ENCODE measurements at places on chromosomes 11 and 22.

GRCh38 chr22:38325587-38325986 is 8.4 kb upstream of the CSNK1E start:
- DNase-seq, result no peak

DNA sequence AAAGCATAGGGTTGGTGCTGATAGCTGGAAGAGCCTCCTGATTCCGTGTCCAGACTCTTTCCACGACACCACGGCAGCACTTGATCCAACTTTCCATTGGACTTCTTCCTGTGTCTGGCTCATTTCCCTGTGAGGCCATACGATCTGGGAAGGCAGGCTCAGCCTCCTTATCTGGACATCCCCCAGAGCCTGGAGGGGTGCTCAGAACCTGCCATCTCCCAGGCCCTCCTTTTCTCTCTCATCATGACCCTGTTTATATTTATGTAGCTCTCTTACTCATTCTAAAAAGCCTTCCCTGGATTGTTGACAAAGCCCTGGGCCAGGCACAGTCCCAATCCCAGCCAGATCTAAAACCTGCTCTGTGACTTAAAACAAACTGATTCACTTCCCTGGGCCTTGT is 7.8 kb upstream of the BCL9L start:
- no peak for DNase-seq

GRCh38 chr11:35145271-35145670 is 6.3 kb downstream of the CD44 start:
- no peak for DNase-seq

- DNase-seq, result no peak
Observed at GRCh38 chr22:48224332-48224731, 1461.9 kb downstream of the TBC1D22A start.

GRCh38 chr22:26226538-26227297 is 57.5 kb downstream of the SEZ6L start:
- no peak for DNase-seq

DNA sequence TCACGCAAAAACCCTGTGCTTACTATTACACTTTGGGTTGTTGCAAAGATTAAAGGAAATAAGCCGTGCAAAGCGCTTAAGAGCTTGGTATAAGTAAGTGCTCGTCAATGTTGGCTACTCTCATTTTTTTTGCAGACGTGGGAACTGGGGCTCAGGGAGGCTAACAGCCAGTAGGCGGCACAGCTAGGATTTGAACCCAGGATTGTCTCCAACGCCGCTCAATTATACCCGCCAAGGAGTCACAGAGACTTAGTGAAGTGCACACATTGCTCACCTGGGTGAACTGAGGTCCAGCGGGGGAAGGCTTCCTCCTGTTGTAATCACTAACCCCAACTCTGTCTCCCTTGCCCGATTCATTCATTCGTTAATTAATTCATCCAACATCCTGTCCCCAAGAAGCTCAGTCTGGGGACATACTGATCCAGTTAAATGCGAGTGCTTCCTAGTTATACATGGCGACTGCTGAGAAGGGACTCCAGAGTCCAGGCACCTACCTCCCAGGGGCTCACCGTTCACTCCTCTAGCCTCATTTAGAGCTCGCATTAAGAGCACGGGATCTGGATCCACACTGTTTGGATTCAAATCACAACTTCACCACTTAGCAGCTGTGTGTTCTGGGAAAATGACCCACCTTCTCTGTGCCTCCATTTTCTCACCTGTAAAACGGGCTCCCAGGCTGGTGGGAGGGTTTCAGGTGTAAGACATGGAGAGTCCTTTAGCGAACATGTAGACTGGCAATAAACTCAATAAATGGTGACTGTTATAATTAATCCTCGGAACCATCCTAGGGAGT is 838 bp upstream of the MTFP1 start:
- DNase-seq, result no peak

- DNase-seq, result no peak
Observed at GRCh38 chr11:41099654-41100053, 359.8 kb downstream of the LRRC4C start.

GRCh38 chr11:117197516-117198456 is 1.4 kb upstream of the TAGLN start:
- no peak for DNase-seq

DNA sequence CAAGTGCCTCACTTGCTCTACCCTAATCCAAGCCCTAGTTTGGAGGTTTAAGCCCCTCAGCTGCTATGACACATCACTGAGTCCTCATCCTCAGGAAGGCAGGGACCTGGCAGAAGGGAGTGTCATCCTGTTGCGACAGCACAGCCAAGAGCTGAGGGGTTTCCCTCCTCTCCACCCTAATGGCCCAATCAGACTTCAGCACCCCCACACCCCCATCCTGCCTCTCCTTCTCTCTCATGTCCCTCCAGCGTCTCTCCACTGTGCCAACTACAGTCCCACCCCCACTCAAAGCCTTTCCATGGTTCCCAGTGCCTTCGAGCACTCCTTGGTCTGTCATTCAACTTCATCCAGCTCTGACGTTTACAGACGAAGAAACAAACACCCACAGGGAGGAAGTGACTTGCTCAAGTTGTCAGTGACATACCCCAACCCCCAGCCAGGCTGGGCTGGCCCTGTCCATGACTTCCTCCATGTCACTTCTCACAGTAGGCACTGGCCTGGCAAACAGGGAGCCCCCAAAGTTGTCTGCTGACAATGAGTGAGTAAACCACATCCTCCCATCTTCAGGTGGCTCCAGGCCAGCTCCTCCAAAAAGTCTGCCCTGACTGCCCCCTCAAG is 15.6 kb downstream of the ARAP1 start:
- peak; percentile 91 for DNase-seq

DNA sequence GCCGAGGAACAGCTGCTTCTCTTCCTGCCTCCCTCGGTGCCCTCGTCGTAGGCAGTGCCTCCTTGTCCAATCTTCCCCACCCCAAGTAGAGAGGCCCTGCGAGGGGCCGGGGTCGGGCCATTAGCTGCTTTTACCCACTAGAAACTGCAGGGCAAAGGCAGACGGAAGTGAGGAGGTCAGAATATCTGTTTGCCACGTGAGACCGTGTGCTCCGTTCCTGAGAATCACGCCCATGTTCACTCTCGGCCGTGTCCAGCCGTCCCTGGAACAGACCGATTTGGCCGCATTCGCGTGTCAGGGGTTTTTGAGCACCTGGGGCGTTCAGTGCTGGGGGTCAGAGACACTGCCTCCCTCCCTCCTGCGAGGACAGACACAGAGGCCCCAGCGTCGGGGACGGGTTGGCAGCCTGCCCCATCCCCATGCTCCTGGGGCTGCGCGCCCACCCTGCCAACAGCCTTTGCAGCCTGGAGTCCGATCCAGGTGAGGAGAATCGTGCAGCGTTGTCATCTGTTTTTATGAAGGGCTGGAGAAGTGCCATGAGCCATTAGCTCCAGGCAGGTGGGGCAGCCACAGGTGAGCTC is 982.2 kb downstream of the BRD1 start:
- no peak for DNase-seq

GRCh38 chr22:50444663-50445062 is 30.2 kb downstream of the SBF1 start:
- no peak for DNase-seq

DNA sequence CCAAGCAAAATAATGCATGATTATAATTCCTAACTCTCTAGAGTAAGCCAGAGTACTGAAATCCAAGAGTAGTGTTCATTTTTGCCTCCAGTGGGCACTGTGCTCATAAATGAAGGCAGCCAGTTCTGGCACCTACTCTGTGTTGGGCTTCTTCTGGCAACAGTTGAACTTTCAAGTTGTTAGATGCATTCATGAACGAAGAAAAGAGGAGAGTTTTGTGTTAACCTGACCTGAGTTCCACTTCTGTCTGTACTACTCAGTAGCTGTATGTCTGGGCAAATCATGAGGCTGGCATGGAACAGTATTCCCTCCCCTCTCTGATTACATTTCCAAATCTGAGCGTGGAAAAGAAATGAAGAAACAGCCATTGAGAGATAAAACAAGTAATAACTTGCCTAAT is 20.3 kb upstream of the TENM4 start:
- DNase-seq, result no peak

DNA sequence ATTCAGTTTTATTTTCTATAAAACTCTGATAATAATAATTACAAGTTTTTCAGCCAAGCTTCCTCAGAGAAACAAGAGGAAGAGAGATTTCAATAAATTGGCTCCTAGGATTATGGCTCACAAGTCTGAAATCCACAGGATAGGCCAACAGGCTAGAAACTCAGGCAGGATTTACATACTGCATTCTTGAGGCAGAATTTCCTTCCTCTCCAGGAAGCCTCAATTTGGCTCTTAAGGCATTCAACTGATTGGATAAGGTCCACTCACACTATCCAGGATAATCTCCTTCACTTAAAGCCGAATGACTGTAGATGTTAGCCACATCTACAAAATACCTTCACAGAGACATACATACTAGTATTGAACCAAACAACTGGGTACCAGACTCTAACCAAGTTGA is 120.3 kb upstream of the FAT3 start:
- DNase-seq, result no peak

GRCh38 chr11:71496421-71496820 is 30.6 kb upstream of the KRTAP5-7 start:
- DNase-seq, result no peak

DNA sequence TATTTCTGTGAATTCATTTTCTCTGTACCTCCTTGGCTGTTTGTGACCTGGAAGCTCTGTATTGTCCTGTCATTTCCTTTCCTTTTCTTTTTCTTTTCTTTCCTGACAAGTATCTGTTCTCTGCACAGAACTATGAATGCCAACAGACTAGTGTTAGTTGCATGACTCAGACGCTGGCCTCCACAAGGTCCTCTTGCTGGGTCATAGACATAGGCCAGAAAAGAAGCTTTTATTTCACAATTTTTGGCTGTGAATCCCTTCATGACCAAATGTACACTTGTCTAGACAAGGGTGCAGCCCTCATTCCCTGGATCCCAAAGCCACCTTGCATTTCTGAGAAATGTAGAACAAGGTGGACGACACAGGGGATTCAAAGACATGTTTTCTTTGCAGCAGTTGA is 104.1 kb upstream of the MTNR1B start:
- no peak for DNase-seq

GRCh38 chr11:112649856-112650255 is 311.4 kb upstream of the NCAM1 start:
- DNase-seq, result no peak

- DNase-seq, result no peak
Observed at GRCh38 chr22:35250156-35250555, 7.1 kb upstream of the HMGXB4 start.

GRCh38 chr22:43561415-43562178 is 149.8 kb downstream of the MPPED1 start:
- DNase-seq, result no peak
